ENCODE measurements at places on chromosomes 3 and 15.

- no peak for DNase-seq
Measured at GRCh38 chr3:128423525-128424147, 43.1 kb downstream of the DNAJB8 start.

DNA sequence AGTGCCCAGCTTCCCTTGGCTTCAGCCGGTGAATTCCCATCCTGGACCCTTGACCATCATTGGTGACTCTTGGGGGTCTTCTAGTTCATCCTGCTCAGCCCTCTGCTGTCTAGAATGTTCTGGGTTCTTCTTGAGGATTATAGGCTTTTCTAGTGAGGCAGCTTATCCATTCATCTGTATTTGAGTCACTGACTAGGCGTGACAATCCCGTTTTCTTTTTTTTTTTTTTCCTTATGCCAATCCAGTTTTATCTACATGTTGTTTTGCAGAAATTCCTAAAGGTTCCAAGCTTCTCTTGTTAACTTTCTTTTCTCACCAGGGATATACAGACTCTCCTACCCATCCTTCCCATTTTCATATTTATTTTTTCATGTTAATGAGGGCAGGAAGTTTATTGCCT lies 6.6 kb upstream of the TRAK1 start:
- DNase-seq = no peak

GRCh38 chr3:49713336-49714105 lies 6.0 kb downstream of the AMIGO3 start:
- no peak for DNase-seq

DNA sequence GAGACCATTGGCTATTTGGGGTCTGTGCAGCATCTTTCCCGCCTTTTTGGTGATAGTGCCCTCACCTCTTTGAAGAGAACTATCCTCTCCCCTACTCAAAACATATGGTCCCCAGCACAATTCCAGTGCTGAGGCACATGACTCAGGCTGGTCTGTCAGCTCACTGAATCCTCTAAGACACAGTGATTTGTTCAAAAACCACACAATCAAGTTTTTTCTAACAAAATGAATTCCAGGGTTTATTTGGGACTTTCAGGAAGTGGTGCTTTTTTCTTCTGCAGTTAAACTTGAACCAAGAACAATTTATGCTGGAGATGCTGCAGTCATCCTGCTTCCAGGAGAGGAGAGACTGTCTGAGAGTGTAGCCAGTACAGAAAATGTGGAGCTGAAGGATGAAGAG lies 142.5 kb upstream of the LMCD1 start:
- no peak for DNase-seq

DNA sequence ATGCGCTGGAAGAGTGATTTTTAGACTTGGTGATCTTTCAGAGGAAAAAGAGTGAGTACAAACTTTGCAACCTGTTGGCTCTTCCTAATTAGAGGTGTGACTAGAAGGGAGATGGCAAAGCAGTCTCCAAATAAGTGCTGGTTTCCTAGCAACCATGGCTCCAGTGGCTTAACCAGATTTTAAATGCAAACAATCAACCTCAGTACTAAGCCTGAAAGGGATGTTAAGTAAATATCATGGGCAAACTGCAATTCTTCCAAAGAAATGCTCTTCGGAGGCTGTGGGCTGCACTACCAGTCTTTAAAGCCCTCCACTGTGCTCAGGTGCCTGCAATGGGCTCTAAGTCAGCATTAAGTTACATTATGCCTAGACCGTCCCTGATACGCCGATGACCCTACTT lies 678.1 kb upstream of the CCDC54 start:
- DNase-seq = no peak

DNA sequence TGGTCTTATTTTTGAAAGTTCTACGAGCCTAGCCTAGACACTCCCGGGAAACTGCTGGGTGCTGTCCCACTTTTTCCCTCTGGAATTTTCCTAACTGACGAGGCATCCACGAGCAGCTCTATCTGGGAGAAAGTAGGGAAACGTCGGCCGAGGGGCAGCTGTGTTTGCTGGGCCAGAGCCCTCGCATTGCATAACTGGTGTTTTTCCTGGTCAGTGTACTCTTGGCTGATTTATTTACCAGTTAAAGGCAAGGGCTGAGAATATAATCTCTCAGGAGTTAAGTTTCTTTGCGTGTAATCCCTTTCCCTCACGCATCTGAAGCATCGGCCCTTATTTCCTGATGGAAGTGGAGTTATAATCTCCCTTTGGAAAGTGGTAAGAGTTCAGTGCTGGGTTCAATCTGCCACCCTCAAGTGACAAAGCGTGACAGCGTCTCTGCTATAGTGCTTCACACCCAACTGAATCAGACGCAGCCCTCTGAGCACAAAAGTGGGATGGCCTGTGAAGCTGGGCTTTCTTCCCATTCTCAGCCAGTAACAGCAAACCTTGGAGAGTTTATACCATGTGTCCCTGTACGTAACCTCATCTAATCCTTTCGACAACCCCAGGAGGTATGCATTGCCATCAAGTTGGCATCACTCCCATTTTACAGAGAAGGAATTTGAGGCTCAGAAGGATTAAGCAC lies 311.5 kb downstream of the RORA start:
- DNase-seq = no peak

GRCh38 chr3:51024121-51024520 lies 349.4 kb downstream of the DOCK3 start:
- no peak for DNase-seq

DNA sequence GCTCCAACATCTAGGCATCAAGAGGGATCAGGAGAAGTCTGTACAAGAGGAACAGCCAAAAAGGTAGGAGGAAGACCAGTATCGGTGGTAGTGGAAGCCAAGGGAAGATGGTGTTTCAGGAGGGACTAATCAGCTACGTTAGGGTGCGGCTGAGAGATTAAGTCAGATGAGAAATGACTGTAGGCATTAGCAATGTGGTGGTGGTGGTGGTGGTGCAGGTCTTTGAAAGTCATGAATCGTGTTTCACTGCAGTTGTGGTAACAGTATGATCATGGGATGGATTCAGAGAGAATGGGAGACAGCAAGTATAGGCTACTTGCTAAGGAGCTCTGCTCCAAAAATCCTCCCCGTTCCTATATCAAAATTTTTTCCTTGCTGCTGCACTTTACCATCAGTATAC lies 35.5 kb downstream of the ASTE1 start:
- DNase-seq = no peak

DNA sequence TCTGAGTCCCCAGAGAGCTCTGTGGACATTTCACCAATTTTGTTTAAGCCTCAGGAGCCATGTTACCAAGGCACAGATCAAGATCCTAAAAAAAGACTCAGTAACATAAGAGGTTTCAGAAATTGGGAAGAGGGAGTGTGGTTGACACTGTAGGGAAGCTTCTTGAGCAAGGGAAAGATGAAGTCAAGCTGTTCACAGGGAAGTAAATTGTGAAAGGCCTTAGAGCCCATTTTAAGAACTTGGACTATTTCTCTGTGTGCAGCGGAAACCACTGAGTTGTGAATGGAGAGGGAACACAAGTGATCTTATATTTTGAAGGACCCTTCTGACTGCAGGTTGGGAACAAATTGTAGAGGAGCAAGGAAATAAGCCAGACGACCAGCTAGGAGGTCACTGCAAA lies 18.7 kb downstream of the BCL2A1 start:
- DNase-seq = no peak

GRCh38 chr3:76702676-76703075 lies 337.2 kb upstream of the ROBO2 start:
- DNase-seq = no peak

GRCh38 chr3:139653582-139653981 lies 24.2 kb downstream of the NMNAT3 start:
- DNase-seq = peak; percentile 53

- no peak for DNase-seq
Measured at GRCh38 chr3:187002915-187003314, 72.6 kb downstream of the ST6GAL1 start.

DNA sequence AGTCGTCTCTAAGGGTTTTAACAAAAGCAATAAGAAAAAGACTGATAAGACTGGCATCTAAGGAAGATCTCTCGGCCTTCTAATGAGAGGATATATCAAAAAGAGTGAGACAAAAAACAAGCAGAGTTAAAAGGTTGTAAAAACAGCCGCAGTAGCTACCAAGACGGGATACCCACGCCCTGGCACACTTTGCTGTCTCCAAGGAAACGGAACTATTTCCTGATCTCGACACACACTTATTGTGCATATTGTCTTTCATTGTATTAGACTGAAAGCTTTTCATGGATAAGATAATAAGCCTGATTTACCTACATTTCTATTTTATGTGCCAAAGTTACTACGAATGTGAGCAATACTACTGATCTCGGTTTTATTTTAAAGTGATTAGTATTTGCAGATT lies 161.5 kb upstream of the MCTP2 start:
- no peak for DNase-seq

GRCh38 chr15:66294932-66295235 lies 1.5 kb downstream of the DIS3L start:
- no peak for DNase-seq

DNA sequence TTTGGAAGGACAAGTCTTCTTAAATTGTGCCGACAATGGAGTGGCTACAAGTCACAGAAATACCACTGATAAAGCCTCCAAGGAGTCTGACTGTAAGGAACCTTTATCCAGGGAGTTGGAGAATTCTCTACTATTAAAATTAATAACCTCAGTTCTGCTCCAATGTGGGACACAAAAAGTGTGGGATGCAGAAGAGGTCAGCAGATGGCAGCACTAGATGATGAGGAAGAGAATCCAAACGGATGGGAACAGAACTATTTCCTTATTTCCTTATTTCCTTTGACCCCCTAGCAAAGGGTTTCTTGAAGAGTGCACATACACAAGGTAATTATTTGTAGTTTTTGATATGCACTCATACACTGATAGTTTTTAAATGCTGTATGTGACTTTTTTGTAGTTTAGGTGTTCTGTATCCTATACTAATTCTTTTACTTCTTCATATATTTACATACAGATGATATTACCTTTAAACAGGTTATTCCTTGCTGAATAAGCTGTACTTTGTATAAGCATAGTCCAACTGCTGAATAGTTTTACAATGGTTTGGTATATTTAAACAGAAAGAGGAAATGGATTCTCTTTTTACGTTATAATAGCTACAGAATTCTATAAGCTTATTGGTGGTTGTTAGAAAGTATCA lies 25.6 kb upstream of the NLGN1 start:
- DNase-seq = no peak

DNA sequence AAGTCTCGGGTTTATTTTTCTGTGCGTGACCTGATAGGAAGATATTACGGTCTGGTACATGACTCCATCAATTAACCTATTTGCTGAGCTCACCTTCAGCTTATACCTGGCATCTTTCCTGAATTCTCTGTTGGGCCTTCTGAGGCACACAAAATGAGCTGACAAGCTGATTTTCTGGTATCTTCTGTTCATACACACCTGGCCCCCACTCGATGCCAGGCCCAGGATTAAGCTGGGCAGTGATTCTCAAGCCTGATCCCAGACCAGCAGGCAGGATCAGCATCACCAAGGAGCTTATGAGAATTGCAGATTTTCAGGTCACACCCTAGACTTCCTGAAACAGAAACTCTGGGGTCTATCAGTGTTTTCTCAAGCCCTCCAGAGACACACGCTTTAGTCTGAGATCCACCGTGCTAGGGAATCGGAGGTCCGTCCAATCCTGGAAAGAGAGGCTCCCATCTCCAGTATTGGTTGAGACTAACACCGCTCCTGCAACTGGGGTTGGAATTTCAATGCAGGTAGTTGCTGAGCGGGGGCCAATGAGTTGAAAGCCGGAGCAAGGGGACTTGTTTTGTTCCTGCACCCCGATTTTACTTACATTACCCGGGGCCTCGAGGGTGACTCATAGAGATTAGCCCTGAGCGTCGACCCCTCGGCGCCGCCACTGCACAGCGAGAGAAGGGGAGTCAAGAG lies 636 bp upstream of the EIF1B start:
- no peak for DNase-seq

GRCh38 chr3:140848666-140849065 lies 93.0 kb upstream of the SLC25A36 start:
- no peak for DNase-seq

- no peak for DNase-seq
Measured at GRCh38 chr3:34109846-34110245, 311.4 kb downstream of the PDCD6IP start.

GRCh38 chr3:189123595-189124387 lies 48.0 kb upstream of the TPRG1 start:
- no peak for DNase-seq

DNA sequence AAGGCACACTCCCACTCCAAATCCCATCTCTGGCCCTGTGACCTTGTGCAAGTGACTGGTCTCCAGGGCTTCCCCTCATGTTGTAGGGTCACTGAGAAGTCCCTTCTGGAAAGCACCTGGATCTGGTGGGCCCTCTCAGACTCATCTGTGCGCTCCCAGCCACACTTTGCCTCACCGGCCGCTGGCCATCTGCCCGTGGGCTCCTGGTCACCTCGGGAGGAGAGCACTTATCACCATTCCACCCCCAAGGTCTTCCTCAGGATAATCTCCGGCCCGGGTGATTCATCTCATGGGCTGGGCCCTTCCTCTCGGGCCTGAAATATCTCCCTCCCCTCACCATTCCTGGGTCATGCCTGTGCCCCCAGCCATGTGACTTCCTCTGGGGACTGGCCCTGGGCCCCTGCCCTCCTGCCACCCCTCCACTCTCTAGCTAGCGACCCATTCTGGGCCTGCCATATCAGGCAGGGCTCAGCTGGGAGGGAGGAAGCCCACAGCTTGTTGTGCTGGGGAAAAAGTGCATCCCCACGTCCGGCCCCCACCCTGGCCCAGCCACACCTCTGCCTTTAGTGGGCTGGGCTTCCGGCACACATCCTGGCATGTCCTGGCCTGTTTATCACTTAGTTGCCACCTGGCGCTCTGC lies 10.6 kb upstream of the WNT7A start:
- peak; percentile 68 for DNase-seq
